ENCODE measurements at places on chromosomes 1 and 21.

DNA sequence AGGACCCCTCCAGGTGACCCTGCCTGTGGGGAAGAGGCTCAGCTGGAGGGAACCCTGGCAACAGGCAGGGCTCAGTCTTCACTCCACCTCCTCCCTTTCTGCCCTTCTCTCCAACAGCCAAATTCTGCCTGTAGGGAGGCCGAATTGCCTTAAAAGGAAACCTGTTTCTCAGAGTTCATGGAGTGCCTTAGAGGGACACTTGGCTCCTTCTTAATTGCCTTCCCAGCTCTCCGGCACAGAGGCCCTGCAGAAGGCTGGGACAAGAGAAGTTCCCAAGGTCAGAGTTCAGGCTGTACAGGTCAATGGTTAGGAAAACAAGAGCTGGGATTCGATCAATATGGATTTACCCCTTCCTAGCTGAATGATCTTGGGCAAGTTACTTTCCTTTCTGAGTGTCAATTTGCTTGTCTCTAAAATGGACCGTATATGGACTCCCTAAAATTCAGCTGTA is 6.2 kb downstream of the CSRP1 start:
- H3K27me3 ChIP-seq, result no peaks in the 10 kb centered on the region
- H3K27ac ChIP-seq, result peak overlapping the region; percentile 56
- no peak overlapping the region for H3K4me3 ChIP-seq
- peaks cover 8% of the 10 kb centered on the region for H3K36me3 ChIP-seq
- peak; percentile 28 for DNase-seq

- no peaks in the 10 kb centered on the region for H3K36me3 ChIP-seq
- no peak overlapping the region for H3K4me3 ChIP-seq
- H3K27ac ChIP-seq, result no peak overlapping the region
- no peak for DNase-seq
- H3K27me3 ChIP-seq, result peaks cover 18% of the 10 kb centered on the region
- H3K4me1 ChIP-seq, result no peaks in the 10 kb centered on the region
These were observed 17.4 kb downstream of the SPRR2G start for GRCh38 chr1:153133267-153133666.

GRCh38 chr1:96992871-96993270 is 271.3 kb downstream of the PTBP2 start:
- H3K27me3 ChIP-seq, result no peaks in the 10 kb centered on the region
- H3K36me3 ChIP-seq, result no peaks in the 10 kb centered on the region
- no peak overlapping the region for H3K4me3 ChIP-seq
- DNase-seq, result peak; percentile 61

- no peaks in the 10 kb centered on the region for H3K4me1 ChIP-seq
- no peak overlapping the region for H3K4me3 ChIP-seq
- no peaks in the 10 kb centered on the region for H3K36me3 ChIP-seq
- no peak overlapping the region for H3K27ac ChIP-seq
- no peaks in the 10 kb centered on the region for H3K27me3 ChIP-seq
- DNase-seq, result no peak
These were observed 14.7 kb upstream of the KIRREL1 start for GRCh38 chr1:157978586-157979403.

DNA sequence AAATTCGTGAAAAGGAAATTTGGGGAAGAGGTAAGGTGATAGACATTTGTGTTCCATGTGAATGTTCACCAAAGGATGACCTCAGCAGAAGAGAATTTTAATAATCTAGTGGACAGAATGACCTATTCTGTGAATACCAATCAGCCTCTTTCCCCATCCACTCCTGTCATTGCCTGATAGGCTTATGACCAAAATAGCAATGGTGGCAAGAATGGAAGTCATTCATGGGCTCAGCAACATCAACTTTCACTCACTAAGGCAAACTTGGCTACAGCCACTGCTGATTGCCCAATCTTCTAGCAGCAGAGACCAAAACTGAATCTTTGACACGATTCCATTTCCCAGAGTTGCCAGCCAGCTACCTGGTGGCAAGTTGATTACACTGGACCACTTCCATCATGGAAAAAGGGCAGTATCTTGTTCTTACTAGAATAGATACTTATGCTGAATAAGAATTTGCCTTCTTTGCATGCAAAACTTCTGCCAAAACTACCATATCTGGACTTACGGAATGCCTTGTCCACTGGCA is 348.7 kb upstream of the PBX1 start:
- H3K27me3 ChIP-seq, result no peaks in the 10 kb centered on the region
- no peaks in the 10 kb centered on the region for H3K36me3 ChIP-seq
- no peak overlapping the region for H3K27ac ChIP-seq
- H3K4me1 ChIP-seq, result no peaks in the 10 kb centered on the region
- H3K4me3 ChIP-seq, result no peak overlapping the region

Data from GM23248 (cell line).